NCI-H446 treated with DMSO at 0.1 percent for 48 hours (cell line): ENCODE measurements at places on chromosomes 12 and 14.

GRCh38 chr12:79370021-79370420, 320.7 kb downstream of the PAWR start:
- no peak for DNase-seq

DNA sequence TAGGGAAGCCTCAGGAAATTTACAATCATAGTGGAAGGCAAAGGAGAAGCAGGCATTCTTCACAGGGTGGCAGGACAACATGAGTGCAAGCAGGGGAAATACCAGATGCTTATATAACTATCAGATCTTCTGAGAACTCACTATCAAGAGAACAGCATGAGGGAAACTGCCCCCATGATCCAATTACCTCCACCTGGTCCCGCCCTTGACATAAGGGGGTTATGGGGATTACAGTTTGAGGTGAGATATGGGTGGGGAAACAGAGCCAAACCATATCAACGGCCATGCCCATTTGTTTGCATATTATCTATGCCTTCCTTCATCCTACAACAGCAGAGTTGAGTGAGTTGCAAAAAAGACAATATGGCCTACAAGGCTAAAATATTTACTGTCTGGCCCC, 140.2 kb upstream of the CCDC196 start:
- DNase-seq, result no peak

DNA sequence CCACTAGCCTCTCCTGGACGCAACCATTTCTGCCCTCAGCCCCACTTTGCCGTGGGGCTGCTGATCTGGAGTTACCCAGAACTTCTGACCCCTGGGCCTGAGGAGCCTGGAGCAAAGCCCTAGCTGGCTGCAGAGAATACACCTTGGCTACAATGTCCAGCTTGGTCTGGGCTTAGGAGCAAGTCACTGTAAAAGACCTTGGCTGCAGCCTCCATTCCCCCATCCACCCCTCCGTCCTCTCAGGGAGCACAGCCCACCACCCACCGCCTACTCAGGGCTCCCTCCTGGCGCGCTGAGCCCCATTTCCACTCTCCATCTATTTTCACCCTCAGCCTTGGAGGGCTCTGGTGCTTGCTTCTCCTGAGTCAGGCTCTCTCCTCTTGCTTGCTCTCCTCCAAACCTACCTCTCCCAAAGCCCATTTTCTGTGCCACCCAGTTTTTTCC, 42.9 kb downstream of the ERH start:
- no peak for DNase-seq

DNA sequence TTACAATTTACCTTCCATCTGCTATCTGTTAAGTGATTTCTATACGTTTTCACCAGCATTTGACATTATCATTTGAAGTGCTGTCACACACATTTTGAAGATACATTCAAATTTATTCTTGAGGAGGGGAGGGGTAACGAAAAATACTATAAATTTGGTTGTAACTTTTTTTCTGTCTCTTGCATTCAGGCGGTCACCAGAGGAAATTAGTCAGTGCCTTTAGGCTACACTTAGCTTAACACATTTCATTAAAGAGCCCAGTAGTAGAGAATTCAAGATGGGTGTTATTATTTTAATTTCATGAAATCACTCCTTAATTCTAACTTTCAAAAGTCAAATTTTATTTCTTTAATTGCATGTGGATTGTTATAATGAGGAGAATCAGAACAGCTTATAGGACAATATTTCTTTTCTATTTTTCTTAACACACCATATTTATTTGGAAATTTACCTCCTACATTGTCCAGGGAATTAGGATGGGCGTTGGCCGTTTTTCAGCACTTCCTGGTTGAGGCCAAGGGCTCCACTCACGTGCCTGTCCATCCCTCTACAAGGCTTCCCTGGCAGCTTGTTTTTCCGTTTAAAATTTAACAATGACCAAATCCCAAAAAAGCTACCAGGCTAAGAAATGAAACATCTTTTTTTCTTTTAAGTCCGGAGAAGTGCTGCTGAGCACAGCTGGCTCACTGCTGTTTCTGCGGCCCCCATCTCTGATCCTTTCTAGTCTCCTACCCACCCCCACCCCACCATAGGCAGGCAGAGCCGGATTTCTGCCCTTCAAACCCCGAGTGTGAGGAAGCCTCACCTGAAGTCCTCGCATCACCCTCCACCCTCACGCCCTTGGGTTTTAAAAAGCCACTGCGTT, 1.1 kb upstream of the FAR2 start:
- DNase-seq, result no peak

GRCh38 chr12:89825591-89826449, 117.2 kb upstream of the ATP2B1 start:
- DNase-seq, result no peak

DNA sequence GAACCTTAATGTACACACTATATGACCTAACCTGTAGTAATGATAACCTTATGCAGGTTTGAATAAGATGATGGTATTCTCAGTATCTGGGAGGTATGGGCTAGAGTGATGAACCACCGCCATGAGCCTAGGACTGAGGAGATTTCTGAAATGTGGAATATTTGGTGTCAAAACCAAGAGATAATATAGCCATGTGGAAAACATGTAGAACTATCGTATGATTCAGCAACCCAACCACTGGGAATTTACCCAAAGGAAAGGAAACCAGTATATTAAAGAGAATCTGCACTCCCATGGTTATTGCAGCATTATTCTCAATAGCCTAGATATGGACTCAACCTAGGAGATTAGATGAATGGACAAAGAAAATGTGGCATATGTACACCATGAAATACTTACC, 271.7 kb upstream of the BTG1 start:
- DNase-seq, result no peak

DNA sequence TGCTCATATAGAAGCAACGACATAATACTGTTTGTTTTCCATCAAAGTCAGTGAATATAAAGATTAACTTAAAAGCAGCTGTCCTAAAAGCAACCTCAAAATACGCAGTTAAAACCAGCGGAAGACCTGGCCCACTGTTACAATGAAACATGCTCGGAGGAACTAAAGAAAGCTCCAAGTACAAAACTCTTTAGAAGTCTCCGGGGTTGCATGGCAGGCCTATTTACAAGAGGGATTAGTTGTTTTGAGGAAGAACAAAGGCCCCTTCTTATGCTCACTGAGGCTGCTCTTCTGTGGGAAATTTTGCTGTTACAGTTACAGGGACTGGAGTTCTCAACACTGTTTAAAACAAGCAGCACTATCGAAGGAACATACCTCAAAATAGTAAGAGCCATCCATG, 75.9 kb upstream of the C12orf71 start:
- DNase-seq, result no peak

DNA sequence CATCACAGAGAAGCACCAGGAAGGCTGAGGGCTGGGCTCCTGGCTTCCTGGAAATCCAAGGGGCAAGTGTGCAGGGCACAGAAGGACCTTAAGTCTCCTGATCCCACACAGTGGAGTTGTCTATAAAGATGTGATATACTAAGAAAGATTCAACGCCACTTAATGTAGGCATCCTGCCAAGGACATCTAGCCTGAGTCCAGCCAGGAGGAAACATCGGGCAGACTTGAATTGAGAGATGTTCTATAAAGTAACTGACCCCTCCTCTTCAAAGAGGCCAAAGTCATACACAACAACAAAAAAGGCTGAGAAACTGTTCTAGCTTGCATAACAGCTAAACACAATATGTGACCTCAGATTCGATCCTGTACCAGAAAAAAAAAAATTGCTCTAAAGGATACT, 299.5 kb upstream of the NOS1 start:
- DNase-seq, result no peak

DNA sequence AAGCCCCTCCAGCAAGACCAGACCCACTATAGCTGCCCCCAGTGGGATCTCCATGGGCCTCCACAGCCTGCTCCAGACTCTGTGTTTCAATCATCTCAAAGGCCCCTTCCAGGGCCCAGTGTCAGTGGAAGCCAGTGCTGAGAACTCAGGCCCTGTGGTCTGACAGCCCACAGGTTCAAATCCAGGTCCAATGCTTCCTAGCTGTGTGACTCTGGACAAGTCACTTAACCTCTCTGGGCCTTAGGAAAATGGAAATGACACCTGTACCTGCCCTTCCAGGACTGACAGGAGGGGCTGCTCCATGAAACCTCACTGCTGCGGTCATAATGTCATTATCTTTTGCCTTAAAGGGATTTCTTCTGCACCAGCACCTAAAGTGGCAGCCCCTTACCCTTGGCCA, 101.9 kb downstream of the NCOR2 start:
- DNase-seq, result no peak
